ENCODE measurements at places on chromosomes 16 and 17.

DNA sequence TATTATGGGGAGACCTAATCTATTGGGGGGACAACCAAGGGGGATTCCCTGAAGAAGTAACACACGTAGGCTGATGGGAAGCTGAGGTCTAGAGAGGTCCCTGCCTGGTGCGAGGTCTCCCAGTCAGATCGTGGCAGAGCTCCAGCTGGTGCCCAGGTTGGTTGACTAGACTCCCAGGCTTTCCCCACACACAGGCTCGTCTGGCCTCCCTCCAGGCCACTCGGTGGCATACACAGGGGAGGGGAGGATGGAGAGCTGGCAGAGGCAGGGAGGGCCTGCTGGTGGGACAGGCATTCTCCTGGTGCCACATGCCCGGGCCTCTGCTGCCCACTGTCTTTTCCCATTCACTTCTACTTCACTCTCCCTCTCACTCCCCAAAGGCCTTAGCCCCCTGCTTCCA lies 8.5 kb upstream of the SOCS3 start:
- DNase-seq, result no peak

DNA sequence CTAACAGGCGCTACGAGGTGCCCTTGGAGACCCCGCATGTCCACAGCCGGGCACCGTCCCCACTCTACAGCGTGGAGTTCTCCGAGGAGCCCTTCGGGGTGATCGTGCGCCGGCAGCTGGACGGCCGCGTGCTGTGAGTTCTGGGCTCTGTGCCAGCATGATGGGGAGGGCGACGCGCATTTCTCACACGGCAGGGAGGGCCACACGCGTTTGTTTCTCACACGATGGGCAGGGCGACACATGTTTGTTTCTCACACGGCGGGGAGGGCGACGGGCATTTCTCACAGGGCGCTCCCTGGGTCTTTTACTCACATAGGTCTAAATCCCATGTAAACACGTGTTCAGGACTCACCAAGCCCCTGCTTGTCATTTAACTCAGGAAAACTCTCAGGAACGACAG lies 4.4 kb downstream of the GAA start:
- DNase-seq, result no peak

GRCh38 chr16:59758848-59759247 lies 1024.7 kb upstream of the GOT2 start:
- no peak for DNase-seq

DNA sequence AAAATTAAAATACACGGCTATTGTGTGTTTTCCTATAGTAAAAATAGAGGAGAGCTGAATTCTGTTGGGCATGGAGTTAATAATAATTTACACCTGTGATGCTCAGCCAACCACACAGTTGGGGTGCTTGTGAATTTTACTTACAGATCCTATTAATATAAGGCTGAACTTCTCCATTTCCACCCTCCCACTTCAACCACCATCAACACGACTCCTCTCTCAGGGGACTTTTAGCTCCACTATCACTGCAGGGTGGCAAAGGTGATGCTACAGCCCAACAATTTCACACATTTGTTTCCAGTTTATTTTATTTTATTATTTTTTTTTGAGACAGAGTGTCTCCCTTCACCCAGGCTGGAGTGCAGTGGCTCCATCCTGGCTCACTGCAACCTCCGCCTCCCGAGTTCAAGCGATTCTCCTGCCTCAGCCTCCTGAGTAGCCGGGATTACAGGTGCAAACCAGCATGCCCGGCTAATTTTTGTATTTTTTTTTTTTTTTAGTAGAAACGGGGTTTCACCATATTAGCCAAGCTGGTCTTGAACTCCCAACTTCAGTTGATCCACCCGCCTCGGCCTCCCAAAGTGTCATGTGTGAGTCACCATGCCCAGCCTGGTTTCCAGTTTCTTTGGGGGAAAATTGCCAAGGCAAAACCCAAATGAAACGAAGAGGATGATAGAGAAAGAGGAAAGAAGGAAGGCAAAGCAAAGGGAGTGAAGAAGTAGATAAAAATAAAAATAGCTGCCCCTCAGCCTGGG lies 57.9 kb downstream of the GNA13 start:
- no peak for DNase-seq

GRCh38 chr16:5918567-5919130 lies 821.1 kb upstream of the EEF2KMT start:
- no peak for DNase-seq

DNA sequence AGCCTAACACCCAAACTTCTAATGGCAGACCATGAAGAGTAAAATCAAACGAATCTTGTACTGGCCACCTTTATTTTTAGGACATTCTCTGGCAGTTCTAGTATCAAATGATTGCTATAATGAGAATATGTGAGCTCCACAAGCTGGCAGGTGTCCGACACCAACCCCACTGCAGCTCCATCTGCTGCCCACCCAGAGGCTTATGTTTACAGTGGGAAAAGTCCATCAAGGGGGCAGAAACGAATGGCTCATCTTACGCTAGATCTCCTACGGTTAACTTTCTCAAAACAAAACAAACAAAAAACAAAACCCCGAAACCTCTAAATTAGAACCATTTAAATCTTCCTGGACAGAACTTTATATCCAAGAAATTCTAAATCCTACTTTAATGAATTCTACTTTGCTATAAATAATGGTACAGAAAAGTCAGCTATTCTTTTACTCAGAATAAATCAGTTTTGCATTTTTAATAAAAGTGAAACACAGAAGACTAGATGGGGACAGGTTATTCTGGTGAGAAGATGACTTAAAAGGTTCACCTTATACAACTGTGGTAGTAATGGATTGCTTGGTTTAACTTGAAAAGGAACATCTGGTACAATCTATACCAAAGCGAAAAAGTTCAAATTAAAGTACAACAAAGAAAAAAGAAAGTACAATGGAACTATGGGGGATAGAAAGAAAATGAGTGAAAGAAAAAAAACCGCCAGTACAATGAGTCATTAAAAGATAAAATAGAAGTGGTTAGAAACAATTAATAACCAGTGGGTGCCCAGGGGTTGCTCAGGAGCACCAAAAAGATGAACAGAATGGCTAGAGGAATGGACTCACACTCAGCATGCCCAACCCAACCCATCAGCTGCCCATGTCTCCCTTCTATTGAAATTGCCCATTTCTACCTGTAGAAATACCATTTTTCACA lies 40.2 kb downstream of the GRB2 start:
- no peak for DNase-seq

GRCh38 chr17:66783656-66784381 lies 51.1 kb upstream of the CACNG5 start:
- no peak for DNase-seq

DNA sequence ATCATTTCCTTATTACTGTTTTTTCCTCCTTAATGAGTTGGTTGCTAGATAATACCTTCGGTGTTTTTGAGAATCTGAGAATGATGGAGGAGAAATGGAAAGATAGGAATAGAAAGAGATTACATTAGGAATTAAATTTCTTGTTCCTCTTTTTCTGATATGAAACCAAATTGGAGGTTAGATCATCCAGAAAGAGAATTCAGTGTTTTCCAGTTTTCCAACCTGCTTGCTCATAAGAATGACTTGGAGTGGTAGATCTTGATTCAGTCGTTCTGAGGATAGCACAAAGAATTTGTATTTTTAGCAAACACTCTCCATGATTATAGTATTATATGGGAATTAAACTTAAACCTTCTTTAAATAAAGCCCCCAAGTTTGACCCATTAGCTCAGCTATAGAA lies 35.9 kb downstream of the PITPNC1 start:
- no peak for DNase-seq

DNA sequence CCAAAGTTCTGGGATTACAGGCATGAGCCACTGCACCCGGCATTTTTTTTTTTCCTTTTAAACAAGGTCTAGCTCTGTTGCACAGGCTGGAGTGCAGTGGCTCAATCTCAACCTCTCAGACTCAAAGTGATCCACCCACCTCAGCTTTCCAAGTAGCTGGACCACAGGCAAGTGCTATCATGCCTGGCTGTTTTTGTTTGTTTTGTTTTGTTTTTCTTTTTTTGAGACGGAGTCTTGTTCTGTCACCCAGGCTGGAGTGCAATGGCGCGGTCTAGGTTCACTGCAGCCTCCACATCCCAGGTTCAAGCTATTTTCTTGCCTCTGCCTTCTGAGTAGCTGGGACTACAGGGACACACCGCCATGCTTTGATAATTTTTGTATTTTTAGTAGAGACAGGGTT lies 19.1 kb upstream of the ZC3H7A start:
- DNase-seq, result no peak

DNA sequence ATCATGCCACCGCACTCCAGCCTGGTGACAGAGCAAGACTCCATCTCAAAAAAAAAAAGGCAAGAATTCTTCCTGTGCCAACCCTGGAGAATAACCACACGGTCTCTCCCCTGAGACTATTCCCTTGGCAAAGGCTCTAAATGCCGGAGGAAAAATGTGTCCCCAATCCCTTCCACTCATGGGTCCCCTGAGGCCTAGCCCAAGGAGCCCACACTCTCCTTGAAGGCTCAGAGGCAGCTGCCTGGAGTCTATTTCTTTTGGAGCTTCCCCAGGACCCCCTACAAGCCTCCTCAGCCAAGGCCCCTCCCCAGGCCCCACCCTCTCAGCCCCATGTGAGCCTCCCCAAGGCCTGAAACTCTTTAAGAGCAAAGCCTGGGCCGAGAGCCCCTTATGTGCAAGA lies 16.6 kb downstream of the CEP131 start:
- no peak for DNase-seq

DNA sequence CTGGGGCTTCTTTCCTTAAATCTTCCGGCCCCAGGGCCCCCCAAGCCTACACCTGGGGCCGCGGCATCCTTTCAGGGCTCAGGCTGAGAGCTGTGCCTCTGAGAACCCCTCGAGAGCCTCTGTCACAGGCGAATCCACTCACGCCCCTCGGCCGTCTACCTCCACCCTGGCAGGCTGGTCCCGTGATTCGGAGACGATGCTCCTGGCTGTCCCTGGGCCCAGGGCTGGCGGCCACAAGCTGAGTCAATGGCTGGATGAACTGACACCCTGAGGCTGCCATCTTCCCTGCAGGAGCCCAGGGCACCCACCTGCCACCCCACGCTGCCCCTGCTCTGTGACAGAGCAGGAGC lies 4.4 kb downstream of the TEPSIN start:
- DNase-seq, result no peak

DNA sequence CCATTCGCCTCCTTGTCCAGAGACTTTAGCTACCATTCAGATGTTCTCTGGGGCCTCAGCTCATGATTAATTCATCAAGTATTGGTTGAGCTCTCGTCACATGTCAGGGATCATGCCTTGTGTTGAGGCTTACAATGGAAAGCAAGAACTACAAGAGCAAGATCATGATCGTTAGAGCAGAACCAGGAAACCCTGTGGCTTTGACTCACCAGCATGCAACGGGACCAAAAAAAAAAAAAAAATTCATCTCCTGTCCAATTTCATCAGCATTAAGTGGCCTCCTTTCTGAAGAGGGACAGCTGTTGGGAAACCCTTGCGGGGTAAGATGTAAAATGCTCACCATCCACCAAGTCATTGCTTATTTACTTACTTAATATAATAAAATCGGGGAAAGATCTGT lies 12.1 kb upstream of the USP10 start:
- peak; percentile 9 for DNase-seq

DNA sequence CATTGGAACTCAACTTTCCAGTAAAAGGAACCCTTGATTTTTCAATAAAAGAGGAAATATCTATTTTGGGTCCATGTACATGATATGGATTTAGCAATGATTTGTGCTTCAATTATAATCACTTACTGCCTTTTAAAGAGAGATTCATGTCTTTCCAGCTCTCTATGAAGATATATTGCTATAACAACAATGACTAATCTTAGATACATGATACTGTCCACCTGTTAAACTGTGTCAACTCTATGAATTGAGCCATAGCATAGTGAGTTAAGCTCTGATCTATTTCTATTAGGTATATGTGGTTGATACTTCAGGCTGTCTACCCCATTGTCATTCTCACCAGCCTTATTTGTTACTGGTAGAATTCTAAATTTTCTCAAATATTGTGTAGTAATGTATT lies 15.0 kb upstream of the MPHOSPH6 start:
- no peak for DNase-seq

DNA sequence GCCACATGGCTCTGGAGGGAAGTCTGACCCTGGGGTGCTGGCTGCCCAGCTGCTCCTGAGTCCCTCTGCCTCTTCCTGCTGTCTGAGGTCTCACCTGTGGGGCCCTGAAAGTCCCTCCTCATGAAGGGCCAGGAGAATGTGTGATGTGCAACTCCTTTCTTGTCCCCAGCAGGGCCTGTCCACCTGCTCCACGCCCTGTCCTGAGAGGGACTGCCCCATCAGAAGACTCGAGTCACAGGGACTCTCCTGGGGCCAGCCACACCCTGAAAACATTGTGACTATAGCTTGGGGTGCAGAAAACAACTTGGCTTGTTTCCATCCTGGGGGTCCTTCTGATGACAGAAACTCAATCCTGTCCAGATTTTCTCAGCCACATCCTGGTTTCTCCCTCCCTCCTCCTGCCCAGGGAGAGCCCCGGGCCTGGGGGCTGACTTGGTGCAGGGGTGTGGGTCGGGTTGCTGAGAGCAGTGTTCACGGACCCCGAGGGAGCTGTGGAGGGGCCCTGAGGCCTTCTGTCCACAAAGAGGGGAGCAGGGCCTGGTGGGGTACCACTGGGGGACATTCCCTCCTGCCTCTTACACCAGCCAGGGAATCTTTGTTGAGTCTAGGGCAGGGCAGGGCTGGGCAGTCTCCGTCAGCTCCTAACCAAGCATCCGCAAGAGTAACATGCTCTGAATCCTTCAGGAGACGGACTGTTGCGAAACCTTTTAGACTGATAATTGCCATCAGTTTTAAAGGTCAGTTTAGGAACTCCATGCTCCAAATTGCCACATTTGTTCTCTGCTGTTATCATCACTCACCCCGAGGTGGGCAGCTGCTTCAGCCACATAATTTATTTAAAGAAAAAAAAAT lies 45.9 kb downstream of the NT5M start:
- DNase-seq, result no peak

- no peak for DNase-seq
These were observed 7.0 kb upstream of the NT5C start for GRCh38 chr17:75138519-75138918.

GRCh38 chr16:87507351-87508069 lies 14.7 kb upstream of the ZCCHC14 start:
- no peak for DNase-seq

- no peak for DNase-seq
These were observed 16.2 kb upstream of the CPHXL start for GRCh38 chr16:75742424-75743047.
